ENCODE measurements at places on chromosomes 12 and 14.

DNA sequence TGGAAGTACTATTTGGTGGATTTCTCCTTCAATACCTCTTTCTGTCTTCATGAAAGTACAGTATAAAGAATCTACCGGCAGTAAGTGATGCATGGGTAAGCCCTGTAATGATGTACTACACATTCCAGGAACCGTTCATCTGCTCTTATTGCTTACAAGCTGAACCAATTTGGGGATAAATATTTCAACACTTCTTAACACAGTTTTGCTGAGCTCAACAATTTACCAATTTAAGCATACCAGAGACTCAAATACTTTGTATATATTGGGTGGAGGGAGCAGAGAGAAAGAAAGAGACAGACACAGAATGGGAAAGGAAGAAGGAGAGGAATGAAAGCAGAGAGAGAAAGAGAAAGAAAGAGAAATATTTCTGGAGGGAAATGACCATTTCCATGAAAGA lies 821.1 kb upstream of the FLRT2 start:
- no peak for DNase-seq

GRCh38 chr14:68292441-68293215 lies 473.0 kb downstream of the RAD51B start:
- no peak for DNase-seq

DNA sequence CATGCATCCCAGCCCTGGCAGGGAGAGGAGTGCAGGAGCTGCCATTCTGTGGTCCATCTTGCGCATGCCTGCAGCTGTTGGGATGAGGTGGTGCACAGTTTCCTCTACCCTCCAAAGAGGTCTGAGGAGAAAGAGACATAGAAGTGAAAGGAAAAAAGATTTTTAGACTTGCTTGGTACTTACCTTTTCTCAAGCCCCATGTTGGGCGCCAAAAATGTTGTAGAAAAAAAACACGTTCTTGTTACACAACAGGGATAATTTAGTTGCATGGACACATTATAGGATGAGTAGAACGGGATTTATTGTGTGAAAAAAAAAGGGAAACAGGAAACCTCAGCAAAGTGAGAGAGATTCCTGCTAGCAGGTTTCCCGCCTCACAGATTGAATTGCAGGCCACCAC lies 244.4 kb upstream of the GARIN2 start:
- DNase-seq: no peak

GRCh38 chr12:131896811-131897270 lies 2.4 kb downstream of the ULK1 start:
- no peak for DNase-seq

DNA sequence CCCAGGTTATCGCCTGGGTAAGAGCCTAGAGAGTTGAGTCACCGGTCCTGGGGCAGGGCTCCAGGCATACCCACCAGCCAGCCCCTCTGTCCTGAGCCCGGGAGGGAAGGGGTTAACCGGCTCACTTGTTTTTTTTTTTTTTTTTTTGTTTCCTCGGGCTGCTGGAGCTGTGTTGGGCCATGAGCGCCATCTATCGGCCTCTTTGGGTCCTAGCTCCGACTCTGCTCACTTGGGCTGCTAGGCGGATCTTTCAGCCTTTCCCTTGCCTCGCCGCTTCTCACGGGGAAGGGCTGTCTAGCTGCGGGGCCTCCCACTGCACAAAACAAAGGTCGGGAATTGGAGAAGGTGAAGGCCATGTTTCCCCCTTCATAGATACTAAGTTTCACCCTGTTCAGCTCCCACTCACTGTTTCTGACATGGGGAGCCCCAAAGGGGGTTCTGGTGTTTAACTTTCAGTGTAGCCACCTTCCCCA lies 2.8 kb upstream of the SMUG1 start:
- peak; percentile 74 for DNase-seq

GRCh38 chr12:84982888-84983287 lies 53.2 kb downstream of the TSPAN19 start:
- no peak for DNase-seq

GRCh38 chr12:131251336-131252101 lies 297.8 kb downstream of the ADGRD1 start:
- no peak for DNase-seq

- no peak for DNase-seq
These were observed 122.7 kb upstream of the LMNTD1 start for GRCh38 chr12:25675808-25676207.

DNA sequence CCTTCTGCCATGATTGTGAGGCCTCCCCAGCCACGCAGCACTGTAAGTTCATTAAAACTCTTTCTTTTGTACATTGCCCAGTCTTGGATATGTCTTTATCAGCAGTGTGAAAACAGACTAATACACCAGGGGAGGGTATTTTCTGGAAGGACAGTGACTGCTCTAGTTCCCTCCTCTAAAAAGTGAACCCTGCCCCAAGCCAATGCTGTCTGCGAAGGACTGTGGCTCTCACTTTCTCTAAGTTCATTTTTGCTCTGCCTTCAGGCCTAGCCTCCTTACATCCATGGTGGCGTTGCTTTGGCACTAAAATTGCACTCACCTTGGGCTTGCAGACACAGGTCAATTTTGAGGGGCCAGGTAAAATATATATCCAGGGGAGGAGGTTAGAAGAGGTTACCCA lies 323.0 kb downstream of the VRK1 start:
- no peak for DNase-seq

DNA sequence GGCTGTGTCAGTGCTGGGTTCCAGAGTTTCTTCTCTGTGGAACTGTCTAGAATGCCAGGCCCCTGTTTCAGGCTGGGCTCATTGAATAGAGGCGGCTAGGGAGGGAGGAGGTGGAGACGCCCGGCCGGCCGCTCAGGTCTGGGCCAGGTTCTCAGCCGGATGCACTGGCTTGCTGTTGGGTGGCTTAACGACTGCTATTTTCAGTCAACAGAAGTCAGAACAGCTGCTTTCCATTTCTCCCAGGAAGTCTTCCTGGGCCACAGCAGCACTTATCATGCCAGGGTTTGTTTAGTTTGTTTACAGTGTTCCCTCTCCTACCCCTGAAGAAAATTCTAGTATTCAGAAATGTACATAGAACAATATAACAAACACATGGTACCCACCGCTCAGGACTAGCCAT lies 26.0 kb upstream of the VPS37B start:
- no peak for DNase-seq

GRCh38 chr14:91400696-91401095 lies 16.9 kb downstream of the CCDC88C start:
- no peak for DNase-seq

GRCh38 chr12:110367181-110367864 lies 36.2 kb downstream of the ANAPC7 start:
- DNase-seq: no peak

DNA sequence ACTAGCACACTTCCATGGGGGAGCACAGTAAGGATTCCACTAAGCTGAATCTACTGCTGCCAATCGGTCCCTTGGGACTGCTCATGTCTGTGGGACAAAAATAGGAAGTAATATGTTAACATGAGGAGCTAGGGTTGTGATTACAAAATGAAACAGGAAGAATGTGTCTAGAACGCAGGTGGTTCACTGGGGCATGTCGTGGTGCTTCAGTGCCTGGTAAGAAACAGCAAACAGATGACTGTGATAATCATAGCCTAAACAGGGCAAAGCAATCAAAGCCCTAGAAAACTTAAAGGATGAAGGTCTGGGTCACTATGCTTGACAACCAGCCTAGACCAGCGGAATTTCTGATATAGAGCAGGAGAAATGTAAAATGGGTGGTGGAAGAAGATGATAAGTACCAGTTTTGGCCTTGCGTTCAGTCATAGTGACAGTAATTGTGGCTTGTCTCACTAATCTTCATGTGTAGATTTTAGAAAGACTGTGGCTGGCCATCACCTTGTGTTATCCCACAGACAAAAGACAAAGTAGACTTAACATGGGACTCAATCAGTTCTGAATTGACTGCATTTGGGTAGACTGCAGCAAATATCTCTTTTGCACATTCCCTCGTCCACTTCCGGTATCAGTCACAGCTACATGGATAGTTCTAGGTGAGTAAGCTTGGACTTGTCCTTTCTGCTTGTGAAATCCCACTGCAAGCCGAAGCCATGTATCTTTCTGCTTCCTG lies 51.4 kb downstream of the WASHC3 start:
- no peak for DNase-seq

- DNase-seq: no peak
These were observed 97.7 kb downstream of the AKAP6 start for GRCh38 chr14:32426586-32427388.

DNA sequence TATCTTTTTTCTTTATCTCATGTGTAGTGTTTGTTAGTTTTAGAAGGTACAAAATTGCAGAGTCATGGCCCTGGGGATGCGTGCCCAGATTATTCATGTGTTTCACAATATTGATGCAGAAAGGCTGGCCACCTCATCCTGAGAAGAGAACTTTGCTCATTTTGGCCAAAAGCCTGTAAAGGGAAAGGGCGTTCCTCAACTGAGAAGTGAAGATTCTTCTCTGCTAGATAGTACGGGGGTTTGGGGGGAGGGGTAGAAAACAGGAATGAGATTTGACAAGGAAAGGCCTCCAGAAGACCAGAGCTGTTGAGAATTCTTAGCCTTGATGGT lies 1.7 kb downstream of the MGST1 start:
- no peak for DNase-seq

DNA sequence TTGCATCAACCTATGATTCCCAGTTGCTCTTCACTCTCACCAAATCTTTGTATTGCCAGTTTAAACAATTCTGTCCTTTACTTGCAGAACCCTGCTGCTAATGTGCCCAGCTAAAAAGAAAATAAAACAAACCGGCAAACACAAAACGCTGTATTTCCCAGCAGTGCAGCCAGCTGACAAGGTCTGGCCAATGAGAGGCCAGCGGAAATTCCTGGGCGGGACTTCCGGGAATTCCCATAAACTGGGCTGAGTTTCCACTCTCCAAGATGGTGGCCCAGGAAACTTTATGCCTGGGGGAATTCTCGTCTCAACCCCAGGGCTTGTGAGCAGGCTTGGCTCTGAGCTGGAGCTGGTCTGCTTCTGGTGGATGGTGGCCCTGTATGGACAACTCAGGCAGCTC lies 807.3 kb upstream of the TMEM132C start:
- DNase-seq: no peak

- DNase-seq: no peak
These were observed 8.1 kb downstream of the COCH start for GRCh38 chr14:30882431-30882830.

- no peak for DNase-seq
These were observed 70.6 kb upstream of the ESRRB start for GRCh38 chr14:76305268-76305826.

- no peak for DNase-seq
These were observed 16.1 kb upstream of the MFAP5 start for GRCh38 chr12:8678661-8679111.

DNA sequence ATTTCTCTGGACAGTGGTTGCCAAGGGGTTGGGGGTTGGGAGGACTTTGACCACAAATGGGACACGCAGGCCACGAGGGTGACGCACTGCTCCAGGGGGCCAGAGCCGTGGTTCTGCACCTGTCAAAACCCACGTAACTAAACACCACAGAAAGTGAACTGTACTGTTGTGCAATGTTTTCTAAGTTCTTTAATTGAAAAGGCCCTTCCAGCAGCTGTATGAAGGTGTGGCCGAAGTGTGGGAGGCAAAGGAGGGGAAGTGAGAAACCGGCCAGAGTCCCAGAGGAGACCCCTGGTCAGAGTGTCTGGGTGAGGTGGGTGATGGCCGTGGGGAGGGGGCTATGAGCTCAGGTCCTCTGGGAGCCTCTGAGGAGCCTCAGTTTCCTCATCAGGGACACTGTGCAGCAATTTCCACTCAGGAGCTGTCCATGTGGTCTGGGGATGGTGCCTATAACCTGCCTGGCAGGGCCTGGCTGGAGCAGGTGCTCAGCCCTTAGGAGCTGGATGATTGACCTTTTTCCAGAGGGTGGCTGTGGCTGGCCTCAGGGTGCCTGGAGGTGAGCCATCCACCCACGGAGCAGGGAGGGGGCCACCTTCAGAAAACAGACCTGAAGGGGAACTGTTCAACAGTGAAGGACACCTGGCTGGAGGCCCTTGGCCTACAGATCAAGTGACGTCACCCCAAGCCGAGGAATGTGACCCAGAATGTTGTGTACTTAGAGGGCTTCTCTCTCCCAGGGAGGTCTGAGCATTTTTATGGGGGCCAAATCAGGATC lies 9.8 kb upstream of the BDKRB2 start:
- no peak for DNase-seq

GRCh38 chr14:60905923-60906322 lies 75.0 kb downstream of the TRMT5 start:
- no peak for DNase-seq

DNA sequence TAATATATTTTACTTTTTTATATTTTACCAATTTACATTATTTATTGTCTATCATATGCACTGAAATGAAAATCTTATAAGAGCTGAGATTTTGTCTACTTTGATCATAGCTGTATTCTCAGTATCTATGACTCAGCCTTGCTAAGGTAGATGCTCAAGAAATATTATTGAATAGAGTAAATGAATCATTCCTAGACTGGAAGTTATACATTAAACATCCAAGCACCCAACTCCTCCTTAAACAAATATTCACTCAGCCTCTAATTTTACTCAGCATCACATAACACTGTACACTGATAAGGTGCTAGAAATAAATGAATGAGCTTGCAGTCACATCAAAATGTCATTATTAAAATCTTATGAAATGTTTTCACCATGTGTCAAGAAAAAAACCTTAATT lies 1424.9 kb downstream of the LRFN5 start:
- no peak for DNase-seq

GRCh38 chr12:19800884-19801283 lies 361.6 kb downstream of the AEBP2 start:
- no peak for DNase-seq
